ENCODE measurements at places on chromosomes 11 and 22.

DNA sequence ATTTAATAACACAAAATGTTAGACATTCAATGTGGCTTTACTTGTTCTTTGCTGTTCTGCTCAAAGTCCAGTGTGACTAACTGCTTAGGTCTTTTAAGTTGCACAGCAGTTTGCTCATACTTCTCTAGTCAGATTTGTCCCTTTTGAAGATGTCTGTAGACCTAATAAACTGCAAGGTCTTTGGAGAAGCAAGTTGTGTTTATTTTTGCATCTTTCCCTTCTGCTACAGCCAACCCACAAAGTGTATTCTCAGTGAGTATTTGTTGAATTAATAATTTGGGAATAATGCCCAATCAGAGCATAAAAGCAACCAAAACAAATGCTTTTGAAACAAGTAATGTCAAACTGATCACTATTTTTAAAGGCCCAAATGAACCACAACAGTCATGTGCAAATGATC is 312.5 kb downstream of the CADM1 start:
- no peak for DNase-seq

DNA sequence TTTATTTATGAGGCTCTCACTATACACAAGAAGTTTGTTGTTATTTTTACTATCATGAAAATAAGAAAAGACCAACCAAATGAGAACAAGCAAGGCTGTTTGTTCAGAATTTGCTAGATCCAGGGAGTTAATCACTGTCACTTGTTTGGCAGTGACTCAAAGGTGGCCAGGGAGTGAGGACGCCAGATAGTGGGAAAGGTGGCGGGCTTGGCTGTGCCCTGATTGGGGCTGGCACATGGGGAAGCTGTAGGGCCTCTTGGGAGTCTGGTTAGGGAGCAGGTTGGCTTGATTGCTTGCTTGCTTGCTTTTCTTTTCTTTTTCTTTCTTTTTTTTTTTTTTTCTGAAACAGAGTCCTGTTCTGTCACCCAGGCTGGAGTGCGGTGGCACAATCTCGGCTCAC is 53.1 kb upstream of the SLC22A12 start:
- no peak for DNase-seq

GRCh38 chr11:2320568-2321310 is 18.9 kb downstream of the TSPAN32 start:
- no peak for DNase-seq

DNA sequence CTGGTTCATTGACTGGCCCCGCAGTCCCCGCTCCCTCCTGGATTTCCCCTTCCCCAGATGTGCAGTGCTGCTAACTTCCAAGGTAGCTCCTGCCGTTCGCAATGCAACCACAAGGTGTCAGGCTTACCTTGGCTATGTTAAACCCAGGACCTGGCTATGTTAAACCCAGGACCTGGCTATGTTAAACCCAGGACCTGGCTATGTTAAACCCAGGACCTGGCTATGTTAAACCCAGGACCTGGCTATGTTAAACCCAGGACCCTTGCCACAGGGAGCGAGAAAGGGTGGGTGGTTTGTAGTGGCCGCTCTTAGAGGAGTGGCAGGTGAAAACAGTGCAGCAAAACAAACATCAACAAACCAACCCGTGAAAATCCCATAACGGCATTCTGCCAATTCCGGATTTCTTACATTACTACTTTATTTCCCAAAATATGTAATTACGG is 2.9 kb upstream of the ADAMTS8 start:
- DNase-seq: peak; percentile 74

GRCh38 chr22:26174280-26174679 is 5.0 kb downstream of the SEZ6L start:
- DNase-seq: no peak

- DNase-seq: no peak
Observed at GRCh38 chr22:31742115-31742514, 7.8 kb downstream of the PRR14L start.

DNA sequence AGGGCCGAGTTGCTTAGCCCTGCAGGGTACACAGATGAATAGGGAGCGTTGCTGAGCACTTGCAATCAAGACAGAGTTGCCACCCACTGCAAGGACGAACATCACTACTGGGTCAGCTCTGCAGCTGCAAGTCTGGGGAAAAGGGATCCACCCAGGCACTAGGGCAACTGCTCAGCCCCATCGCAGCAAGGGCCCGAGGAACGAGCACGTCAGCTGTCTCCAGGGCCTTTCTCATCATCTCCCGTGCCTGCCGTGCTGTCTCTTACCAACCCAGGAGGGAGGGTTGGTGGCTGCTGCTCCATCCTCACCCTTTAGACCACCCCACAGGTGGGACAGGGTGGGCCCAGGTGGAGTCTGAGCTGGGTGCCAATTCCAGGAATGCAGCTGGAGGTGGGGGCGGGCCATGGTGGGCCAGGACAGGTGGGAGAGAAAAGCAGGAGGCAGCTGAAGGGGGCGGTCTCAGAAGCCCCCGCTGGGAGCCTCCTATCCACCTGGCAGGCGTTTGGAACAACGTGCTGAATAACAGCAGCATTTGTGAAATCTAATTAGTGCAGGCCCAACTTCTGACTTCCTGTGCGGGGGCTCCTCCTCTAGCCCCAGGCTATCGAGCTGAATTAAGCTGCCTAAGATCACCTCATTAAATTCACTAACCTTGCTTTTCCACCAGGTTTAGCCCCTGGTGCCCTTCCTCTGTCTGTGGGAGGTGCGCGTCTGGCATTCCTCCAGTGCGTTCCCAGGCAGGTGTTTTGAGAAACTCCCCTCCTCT is 252.5 kb downstream of the ST3GAL4 start:
- DNase-seq: no peak

GRCh38 chr22:30868663-30869385 is 99.8 kb downstream of the MORC2 start:
- DNase-seq: no peak

- DNase-seq: no peak
Observed at GRCh38 chr22:24432059-24432853, 4.9 kb downstream of the ADORA2A start.

DNA sequence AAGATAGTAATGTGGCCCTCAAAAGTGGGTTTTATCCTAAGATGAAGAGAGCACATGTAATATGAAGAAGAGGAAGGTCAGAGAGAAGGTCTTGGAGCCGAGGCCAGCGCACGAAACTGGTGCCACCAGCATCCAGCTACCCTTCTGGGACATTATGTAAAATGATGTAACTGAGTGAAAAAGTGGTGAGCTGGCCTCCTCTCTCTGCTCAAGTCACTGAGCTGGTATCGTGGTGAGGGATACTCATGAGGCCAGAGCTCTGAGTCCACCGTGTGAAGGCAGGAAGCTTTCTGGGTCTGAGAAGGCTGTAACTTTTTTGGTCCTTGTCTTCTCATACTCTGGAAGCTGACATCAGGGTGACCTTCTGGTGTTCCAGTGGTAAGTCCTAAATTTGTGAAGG is 25.1 kb downstream of the RNF185 start:
- no peak for DNase-seq

GRCh38 chr11:120330045-120330444 is 4.9 kb downstream of the TLCD5 start:
- DNase-seq: no peak

DNA sequence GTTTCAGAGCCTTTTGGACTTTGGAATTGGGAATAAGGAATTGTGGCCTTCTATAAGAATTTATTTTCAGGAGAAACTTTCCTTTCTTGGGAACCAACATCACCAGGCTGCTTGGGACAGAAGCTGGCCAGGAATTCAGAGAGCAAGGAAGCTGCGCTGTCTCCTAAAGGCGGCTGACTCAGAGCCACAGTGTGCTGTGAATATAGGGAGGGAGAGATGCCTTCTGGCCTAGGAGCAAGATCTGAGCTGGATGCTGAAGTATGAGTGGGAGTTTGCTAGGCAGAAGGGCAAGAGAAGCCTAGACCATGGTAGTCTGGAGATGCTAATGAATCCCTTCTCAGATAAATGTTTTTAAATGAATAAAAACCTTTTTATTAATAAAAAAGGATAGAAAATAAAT is 213.7 kb upstream of the TBCEL start:
- no peak for DNase-seq

DNA sequence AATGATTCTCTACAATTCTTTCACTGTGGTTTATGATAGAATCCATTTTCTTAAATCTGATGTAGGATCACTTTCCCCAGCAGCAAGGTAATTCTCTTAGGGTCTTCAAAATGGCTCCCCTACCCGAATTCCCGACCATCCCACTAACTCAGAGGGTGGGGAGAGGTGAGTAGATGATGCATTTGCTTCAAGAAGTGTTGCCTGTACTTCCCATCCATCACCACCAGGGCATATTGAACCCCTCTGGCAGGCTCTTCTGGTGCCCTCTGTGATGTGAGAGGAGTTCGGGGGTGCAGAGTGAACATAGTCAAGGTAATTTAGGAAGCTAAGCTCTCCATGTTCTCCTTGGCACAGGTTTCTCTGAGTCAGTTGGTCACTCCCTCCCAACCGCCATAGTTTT is 52.3 kb downstream of the ZNRF3 start:
- no peak for DNase-seq

DNA sequence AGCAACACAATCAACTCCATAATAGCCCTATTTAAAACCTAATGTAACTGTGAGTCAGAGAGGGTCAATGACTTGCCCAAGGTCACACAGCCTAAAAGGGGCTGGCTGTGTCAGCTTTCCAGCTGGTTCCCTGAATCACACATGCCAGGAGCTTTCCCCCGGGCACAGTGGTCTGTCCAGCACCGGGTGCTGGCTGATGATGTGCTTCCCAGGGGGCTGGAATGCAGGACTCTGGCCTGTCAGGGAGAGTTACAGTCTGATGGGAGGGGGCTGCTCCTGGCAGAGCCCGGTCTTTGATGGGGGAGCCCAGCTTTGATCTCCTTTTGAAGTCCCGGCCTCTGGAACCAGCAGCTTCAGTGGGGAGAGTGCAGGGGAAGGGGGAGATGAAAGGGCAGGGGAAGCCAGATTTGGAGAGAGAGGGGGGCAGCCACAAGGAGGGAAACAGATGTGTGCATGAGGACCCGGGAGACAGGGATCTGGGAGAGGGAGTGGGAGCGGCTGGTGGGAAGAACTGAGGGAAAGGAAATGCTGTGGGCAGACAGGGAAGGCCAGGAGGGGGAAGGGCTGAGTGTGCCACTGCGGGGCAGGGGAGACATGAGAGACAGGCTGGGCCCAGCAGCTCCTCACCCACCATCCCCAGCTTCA is 102.7 kb downstream of the NECTIN1 start:
- no peak for DNase-seq

DNA sequence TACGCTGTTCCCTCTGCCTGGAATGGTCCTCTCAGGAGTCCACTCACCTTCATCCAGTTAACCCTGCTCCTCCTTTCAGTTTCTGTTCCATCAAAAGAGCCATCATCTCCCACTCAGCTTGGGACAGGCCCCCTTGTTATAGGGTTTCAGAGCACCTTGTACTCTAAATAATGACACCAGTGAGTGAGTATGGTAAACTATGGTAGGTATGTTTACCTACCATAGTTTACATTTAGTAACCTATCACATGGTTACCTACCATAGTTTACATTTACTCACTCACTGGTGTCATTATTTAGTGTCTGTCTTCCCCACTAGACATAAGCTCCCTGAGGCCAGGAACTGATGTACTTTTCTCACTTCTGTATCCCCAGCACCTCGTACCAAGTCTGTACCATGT is 130.2 kb upstream of the SESN3 start:
- DNase-seq: no peak

- no peak for DNase-seq
Observed at GRCh38 chr11:20113149-20113438, 47.2 kb downstream of the DBX1 start.

GRCh38 chr11:36500315-36500721 is 9.8 kb downstream of the TRAF6 start:
- DNase-seq: no peak

GRCh38 chr11:3160252-3161031 is 4.7 kb downstream of the OSBPL5 start:
- peak; percentile 6 for DNase-seq

DNA sequence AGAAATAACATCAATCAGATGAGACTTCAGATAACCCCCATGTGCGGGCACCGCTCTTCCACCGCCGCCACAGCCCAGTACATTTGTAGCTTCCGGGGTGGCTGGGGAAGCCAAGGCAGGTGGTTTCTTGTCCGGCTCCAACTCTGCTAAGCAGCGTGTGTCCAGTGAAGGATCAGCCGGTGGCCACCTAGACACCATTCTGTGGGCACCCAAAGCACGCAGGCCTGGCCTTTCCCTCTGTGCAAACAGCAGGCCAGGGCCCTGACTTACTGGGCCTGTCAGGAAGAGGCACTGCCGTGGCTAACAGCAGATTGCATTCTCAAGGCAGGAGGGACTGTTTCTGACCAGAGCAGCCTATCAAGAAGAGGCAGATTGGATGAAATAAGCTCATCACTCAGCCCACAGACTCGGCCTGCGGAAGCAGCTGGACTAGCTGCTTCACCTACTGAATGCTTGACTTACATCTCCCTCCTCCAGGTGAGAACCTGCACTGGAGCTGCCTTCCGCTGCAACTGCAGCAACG is 74.8 kb downstream of the ETS1 start:
- DNase-seq: peak; percentile 54

- DNase-seq: no peak
Observed at GRCh38 chr22:17705546-17705945, 67.0 kb downstream of the BCL2L13 start.

DNA sequence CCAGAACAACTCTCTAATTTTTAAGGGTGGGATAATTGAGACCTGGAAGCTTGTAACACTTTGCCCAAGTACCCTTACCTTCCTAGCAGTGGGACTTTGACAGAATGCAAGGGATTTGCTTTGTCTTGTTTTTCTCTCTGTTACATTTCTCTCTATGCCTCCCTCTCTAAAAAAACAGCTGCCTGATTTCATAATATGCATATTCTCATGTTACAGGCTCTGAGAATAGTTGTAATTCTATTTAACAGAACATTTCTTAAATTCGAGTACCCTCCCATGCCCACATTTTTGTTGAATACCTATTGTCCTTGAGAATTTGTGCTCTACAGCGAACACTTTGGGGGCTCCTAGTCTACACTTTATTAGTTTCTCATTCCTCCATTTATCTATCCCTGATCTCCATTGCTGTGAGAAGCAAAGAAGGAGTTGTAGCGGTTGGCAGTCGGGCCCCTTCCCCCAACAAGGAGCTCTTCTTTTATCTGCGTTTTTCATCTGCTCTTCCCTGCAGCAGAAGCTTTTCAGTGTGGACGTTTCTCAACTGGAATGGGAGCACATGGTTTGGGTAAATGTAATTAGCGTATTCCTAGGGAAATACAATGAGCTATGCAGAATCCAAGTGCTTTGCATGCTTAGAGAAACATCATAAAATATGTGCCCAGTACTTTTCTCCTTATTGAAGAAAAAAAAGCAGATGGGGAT is 117.7 kb upstream of the CCDC90B start:
- DNase-seq: no peak

DNA sequence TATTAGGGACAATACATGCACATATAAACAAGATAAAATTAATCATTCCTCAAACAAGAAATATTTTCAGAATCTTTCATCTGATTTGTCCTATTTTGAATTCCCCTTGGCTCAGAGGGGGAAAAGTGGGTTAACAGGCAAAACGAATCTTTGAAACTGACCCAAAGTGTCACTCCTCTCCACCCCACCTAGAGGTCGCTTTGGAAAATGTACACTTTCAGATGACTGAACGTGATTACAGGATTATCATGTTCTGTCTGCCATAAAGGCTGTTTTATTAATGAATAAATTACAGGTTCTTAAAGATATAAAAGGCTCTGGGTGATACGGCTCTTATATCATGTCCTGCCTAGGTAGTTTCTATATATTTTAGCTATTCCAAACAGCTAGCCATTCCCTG is 1735.0 kb downstream of the LRRC4C start:
- no peak for DNase-seq

GRCh38 chr22:38868886-38869381 is 3.1 kb downstream of the CBX6 start:
- peak; percentile 82 for DNase-seq
